ENCODE measurements at places on chromosomes 1 and 21.

GRCh38 chr1:185463433-185463832, 146.4 kb upstream of the IVNS1ABP start:
- DNase-seq: no peak

- DNase-seq: no peak
These were observed 16.1 kb downstream of the IFT25 start for GRCh38 chr1:53929246-53929960.

DNA sequence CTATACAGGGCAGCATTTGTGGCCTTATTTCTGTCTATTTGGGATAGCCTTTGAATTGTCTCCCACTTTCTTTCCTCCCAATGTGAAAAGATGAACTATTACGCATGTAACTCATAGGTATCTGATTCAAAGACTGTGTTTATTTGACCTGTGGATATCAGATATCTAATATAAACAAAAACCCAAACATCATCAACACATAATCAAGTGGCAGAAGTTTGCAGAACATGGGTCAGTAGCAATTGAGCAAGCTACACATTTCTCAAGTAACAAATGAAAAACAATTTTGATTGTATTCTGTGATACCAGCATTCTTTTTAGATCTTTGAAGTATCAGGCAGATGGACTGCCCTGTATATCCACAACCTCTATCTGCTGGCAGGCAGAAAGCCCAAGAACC, 490.5 kb upstream of the ADGRL2 start:
- DNase-seq: no peak

DNA sequence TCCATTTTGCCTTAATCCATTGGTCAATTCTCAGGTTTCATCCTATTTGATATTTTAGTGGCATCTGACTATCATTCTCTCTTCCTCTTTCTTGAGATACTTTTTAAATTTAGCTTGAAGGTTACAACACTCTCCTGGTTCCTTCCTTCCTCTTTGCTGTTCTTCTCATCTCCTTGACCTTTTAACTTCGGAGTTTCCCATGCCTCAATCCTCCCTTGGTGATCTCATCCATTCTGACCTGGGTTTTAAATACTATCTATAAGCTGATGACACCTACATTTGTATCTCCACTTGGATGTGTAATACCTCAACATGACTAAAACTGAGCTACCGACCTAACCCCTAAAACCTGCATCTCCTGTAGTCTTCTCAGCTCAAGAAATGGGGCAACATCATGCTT, 4.8 kb upstream of the ZNF687 start:
- DNase-seq: no peak

DNA sequence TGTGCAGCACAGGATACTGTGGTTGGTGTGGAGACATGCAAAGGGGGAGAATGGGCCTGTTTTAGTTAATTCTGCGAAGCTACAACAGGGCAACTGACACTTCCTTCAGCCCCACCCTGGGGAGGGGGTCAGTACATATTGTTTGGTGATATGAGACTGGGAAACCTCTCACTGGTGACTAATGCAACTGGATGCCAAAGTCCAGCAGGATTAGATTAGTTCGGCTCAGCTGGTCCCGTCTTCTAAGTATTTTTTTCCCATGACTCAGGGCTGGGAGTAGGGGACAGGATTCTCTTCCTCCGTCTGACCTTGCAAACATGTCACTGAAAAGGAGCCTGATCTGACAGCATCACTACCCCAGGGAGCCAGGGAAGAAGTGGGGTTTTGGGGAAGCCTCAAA, 43.0 kb downstream of the PLXNA2 start:
- DNase-seq: no peak

All from head of caudate nucleus (tissue), 42 donors.